ENCODE measurements at places on chromosomes 3 and 15.

- no peak for DNase-seq
Observed at GRCh38 chr3:181210275-181210674, 220.7 kb upstream of the DNAJC19 start.

DNA sequence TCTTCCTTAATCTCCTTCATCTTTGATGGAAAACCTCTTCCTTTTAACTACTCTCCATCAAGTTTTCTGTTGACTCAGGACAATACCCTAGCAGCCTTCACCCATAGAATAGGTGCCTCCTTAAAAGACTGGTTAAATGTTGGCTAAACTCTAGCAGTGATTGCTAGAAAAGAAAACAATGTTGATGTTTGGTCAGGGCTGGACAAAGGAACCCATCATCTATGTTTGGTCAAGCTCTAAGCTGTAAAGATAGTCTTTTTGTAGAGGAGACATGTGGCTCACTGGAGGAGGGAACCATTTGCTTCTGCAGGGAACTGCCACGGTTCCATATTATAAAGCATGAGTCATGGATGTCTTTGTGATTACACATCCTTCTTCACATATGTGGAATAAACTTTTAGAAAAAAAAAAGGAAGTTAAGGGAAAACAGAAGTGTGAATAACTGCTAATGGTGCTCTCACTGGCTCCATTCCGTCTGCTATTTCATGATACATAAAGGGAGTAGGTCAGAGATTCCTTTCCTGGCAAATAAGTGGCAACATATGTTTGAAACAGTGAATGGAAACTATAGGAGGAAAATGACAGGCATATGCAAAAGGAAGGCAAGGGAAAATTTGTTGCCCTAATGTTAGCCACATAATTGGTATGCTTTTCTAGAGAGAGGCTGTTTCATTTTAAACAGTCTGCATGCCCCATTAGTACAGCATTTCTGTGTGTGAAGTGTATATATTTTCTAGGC, 78.2 kb downstream of the CMSS1 start:
- no peak for DNase-seq

DNA sequence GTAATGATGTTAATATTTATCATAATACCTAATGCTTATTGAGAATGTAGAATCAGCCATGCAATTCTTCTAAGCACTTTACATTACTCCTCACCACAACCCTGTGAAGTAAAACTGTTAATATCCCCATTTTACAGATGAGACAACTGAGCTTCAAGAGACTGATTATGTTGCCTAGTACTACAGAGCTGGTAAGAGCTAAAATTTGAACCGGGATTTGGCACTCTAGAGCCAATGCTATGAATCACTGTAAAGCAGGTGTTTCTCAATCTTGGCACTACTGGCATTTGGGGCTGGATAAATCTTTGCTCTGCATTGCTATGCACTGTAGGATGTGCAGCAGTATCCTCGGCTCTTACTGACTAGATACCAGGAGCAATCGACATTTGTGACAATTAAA, 367.7 kb downstream of the MAGI1 start:
- no peak for DNase-seq

- peak; percentile 79 for DNase-seq
Observed at GRCh38 chr3:185645596-185646381, 59.7 kb downstream of the SENP2 start.

DNA sequence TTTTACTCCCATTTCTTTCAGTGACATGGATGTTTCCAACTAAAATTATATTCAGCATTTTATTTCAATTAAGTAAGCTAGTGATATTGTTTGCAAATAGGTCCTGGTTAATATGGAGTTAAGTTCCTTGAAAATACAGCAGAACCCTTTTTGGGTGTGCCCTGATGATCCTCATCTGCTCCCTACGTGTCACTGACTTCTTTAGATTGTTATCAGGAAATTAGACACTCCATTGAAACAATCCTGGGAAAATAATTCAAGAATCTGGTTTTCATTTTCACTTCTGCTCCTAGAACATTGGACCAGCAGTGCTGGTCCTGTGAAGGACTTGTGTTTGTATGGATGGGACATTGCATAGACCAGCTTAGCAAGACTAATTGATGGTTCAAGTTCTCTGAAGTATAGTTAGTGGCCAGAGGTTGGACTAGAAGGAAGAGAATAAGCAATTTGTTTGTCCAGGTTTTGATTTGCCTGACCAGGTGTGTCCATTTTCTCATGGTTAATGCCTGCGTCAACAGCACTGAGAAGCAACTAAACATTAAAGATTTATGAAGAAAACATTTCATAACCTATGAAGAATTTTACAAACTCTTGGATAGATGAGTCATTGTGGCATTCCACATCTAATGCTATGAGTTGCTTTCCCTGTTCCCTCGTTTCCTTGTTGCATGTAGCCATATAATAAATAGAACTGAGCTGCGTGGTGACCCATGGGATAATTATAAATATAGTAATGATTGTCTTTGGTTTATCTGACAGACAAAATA, 95.8 kb downstream of the ZPLD1 start:
- DNase-seq: no peak

DNA sequence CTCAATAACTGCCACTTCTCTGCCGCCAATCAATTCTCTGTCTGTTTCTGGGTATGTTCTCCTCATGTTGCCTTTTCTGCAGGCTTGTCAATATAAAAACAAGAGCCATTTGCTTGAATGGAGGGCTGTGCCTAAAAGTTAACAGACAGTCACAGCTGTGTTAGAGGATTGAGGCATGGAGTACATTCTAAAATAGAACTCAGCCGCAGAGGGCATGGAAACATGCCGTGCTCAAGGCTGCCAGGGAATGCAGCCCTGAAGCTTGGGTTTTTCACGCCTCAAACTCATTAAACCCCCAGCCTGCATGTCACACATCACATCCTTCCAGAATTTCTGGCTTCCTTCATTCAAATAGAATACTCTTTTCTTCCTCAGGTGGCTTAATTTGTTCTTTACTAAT, 166.6 kb downstream of the TPRG1 start:
- no peak for DNase-seq

- DNase-seq: peak; percentile 42
Observed at GRCh38 chr3:13728487-13728886, 151.4 kb downstream of the WNT7A start.

DNA sequence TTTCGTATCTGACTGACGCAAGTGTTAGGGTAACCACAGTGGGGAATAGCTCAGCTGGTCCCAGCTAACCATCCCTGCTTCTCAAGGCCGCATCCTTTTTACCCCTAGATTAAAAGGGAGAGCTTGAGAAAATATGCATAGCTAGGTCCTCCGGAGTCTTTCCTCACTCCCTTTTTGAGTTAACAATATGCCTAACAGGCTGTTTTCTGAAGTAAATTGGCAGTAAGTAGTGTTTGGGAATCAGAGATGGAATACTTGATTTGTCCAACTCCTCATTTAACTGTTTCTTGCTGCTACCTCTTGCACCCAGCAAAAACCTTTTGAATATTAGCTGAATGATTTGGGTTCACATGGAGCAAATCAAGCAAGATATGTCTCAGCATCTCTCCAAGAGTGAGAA, 326.1 kb downstream of the LPP start:
- no peak for DNase-seq

- DNase-seq: no peak
Observed at GRCh38 chr3:85003479-85003878, 44.7 kb downstream of the CADM2 start.

GRCh38 chr15:29079479-29079878, 190.1 kb downstream of the NSMCE3 start:
- no peak for DNase-seq

DNA sequence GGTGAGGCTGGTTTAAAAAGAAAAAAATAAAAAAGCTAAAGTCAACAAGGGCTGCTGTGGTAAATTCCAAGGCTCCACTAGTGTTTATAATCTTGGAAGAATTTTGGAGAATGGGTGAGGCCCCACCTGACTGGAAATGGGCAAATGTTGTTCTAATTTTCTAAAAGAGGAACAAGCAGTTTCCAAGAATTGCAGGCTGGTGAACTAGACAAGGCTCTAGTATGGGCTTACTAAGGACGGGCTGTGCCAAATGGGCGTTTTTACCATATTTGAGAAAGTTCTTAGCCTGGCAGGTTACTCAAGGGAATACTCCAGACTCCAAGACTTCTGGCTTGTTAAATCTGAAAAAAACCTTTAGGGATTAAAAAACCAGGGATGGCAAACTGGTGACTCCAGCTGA, 67.0 kb upstream of the ABHD2 start:
- no peak for DNase-seq

GRCh38 chr15:70717237-70717793, 46.0 kb downstream of the UACA start:
- no peak for DNase-seq

- DNase-seq: no peak
Observed at GRCh38 chr3:186814100-186814499, 7.8 kb upstream of the RFC4 start.

- DNase-seq: no peak
Observed at GRCh38 chr3:75737831-75738493, 47.4 kb downstream of the ZNF717 start.

DNA sequence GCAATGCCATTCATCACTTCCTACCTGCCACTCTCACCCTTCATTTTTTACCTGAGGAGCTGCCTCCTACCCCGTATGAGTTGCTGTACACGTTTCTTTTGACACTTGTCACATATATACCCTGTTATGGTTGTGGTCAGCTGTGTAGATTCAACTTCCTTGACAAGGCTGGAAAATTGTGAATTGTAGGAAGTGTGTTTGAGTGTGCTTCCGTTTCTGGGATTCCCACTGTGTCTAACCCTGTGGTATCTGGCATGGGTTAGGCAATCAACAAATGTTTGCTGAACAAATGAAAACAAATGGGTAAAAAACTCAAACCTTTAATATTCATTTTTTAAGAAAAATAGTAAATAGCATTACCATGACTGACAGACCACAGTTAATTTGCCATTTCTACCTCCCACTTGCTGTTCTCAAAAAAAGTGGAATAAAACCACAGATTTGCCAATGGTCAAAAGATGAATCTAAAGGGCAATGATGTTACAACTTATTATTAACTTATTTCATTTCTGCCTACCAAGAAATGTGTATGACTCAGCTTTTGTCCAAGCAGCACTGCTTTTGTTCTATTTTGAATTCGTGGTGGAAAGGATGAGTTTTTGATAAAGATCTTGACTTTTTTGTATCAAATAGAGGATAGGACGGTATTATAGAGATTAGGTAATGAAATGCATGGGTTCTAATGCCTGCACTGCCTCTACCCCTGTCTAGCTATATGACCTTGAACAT, 404.6 kb downstream of the LPP start:
- DNase-seq: no peak

- DNase-seq: no peak
Observed at GRCh38 chr15:67841513-67841762, 1.6 kb upstream of the RNU6-1 start.

- DNase-seq: no peak
Observed at GRCh38 chr15:51311510-51311909, 26.9 kb downstream of the CYP19A1 start.

GRCh38 chr3:9194509-9195184, 54.8 kb downstream of the SRGAP3 start:
- no peak for DNase-seq

DNA sequence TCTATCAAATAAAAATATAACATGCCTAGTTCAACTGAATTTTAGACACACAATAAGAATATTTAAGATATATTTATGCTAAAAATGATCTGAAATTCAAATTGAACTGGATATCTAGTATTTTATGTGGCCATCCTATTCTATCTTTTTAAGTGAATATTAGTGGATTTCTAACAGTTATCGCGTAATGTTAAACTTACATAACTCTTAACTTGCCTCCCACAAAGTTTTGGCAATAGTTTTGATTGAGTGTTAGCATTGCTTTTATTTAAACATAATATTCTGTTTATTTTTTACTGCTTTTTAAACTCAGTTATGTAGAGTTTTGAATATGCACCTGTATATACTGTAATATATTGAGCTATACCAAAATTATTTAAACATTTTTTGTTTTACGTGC, 1279.5 kb downstream of the OTOL1 start:
- DNase-seq: no peak

GRCh38 chr3:195219351-195220230, 51.4 kb downstream of the XXYLT1 start:
- DNase-seq: peak; percentile 22

GRCh38 chr15:40082195-40082883, 26.3 kb downstream of the BMF start:
- no peak for DNase-seq

GRCh38 chr15:65829130-65829764, 37.2 kb upstream of the DENND4A start:
- DNase-seq: peak; percentile 49

- no peak for DNase-seq
Observed at GRCh38 chr3:100060685-100061484, 53.4 kb downstream of the FILIP1L start.

- DNase-seq: peak; percentile 49
Observed at GRCh38 chr3:46847744-46848143, 15.5 kb downstream of the MYL3 start.

DNA sequence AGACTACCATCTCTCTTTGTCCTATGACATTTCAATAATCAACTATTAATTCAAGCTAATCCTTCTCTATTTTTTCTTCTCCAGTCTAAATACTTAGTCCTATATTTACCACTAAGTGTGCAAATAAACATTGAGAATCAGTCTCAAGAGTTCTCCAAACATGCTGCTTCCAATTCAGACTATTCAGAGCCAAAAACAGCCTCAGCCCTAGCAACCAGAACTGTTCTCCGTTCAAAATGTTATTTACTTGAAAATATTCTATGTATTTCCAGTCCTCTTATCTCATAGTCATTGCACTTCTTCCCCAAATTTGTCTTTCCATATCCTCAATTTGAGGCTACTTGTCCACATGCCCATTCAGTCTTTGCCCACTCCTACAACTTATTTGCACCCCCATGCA, 805.5 kb downstream of the IGSF11 start:
- DNase-seq: no peak

DNA sequence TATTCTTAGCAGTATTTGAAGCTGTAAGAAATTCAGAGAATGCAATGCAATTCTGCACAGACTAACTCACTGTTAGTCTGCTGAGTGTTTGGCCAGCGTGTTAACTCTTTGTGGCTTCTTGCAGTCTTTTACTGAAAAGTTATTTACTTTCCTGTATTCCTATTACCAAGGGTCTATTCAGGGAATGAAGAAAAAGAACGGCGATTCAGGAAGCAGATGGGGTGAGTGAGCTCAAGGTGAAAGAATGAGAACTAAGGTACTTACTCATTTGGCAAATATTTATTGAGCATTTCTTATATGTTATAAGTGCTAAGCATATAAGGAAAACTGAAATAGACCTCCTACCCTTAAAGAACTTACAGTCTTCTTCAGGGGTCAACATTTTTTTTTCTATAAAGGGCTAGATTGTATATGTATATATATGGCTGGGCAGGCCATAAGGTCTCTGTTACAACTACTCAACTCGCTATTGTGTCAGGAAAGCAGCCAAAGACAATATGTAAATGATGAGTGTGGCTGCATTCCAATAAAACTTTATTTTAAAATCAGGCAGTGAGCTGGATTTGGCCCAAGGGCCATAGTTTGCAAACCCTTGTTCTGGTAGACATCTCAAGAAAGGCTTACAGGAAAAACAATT, 271.9 kb upstream of the GADL1 start:
- no peak for DNase-seq

- DNase-seq: peak; percentile 84
Observed at GRCh38 chr3:68007621-68008226, 353.3 kb upstream of the SUCLG2 start.

GRCh38 chr15:35111861-35112260, 26.8 kb upstream of the NANOGP8 start:
- DNase-seq: no peak
